ENCODE measurements at places on chromosomes 13 and 19.

DNA sequence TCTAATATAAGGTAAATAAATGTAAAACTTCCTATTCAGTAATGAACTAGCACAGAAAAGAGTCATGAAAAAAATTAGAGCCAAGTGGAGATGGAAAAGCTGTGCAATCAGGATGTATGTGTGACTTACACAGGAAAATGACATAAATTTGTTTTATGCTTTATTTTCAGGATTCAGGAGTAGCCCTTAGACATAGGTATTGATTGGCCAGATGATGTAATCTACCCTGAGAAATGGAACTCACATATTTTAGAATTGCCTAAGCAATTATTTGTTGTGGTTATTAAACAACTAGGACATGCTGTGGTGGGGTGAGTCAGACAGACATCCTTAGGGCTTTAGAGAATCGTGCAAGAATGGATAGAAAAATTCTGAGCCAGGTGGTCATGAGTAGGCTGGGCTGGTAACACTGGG lies 110.6 kb downstream of the PCDH9 start:
- DNase-seq: no peak

GRCh38 chr19:34044021-34044420 lies 128.3 kb upstream of the LSM14A start:
- no peak for DNase-seq

- no peak for DNase-seq
Measured at GRCh38 chr13:51244637-51245405, 22.6 kb downstream of the FAM124A start.

- DNase-seq: no peak
Measured at GRCh38 chr19:3699741-3700241, 477 bp downstream of the PIP5K1C start.

- no peak for DNase-seq
Measured at GRCh38 chr19:35248310-35249145, at the start of gene LSR. Gene LSR (plus strand): TSS chr19:35249002. CDS start chr19:35249023, 21 bp downstream.

GRCh38 chr19:8113017-8113416 lies 36.4 kb downstream of the FBN3 start:
- DNase-seq: no peak

DNA sequence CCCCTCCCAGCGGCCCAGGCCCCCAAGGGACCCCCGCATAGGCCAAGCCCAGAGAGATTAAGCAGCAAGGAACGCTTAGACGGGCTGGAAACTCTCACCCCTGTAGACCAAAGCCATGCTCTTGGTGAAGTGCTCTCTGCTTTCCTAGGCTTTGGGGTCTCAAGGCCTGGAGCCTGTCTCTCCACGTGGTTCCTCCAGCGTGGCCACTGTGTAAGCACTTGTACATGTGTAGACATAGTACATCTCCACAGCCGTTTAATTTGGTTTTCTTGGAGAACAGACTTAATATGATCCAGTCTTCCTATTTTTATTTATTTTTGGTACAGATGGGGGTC lies 1.1 kb downstream of the NUDT19 start:
- no peak for DNase-seq

- no peak for DNase-seq
Measured at GRCh38 chr13:24630851-24631620, 49.2 kb upstream of the ATP12A start.

- DNase-seq: peak; percentile 13
Measured at GRCh38 chr19:46849610-46850009, 1.0 kb downstream of the AP2S1 start.

- DNase-seq: no peak
Measured at GRCh38 chr13:22497991-22498780, 682.6 kb upstream of the SGCG start.

DNA sequence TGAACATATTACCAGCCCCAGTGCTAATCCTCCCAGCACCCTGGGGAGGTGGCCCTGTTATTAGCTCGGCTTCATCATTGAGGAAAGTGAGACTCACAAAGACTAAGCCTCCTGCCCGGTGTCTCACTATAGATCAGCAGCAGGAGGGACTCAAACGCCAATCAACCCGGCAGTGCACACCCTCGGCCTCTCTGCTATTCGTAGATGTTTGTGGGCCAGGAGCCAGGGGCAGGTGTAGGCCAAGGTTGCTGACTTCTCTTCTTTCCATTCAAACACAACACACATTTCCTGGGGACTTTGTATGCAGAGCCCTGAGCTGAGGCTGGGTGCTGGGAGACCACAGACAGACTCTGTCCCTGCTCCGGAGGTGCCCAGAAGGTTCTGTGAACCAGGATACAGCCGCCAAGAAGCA lies 9.4 kb upstream of the SBK3 start:
- no peak for DNase-seq

All from chondrocyte (in vitro differentiated cells).